NCI-H1417 treated with DMSO at 0.1 percent for 48 hours (cell line): ENCODE measurements at places on chromosomes 11 and 22.

- no peak for DNase-seq
These were observed 220.4 kb downstream of the ST3GAL4 start for GRCh38 chr11:126575849-126576248.

- no peak for DNase-seq
These were observed 31.8 kb downstream of the YPEL1 start for GRCh38 chr22:21703684-21704316.

GRCh38 chr22:44592824-44593148 lies 94.8 kb upstream of the RTL6 start:
- DNase-seq: no peak

- no peak for DNase-seq
These were observed 28.9 kb downstream of the SLC22A12 start for GRCh38 chr11:64619811-64620380.
